ENCODE measurements at places on chromosomes 11 and 22.

GRCh38 chr11:108620958-108621772, 27.6 kb upstream of the EXPH5 start:
- DNase-seq = no peak

DNA sequence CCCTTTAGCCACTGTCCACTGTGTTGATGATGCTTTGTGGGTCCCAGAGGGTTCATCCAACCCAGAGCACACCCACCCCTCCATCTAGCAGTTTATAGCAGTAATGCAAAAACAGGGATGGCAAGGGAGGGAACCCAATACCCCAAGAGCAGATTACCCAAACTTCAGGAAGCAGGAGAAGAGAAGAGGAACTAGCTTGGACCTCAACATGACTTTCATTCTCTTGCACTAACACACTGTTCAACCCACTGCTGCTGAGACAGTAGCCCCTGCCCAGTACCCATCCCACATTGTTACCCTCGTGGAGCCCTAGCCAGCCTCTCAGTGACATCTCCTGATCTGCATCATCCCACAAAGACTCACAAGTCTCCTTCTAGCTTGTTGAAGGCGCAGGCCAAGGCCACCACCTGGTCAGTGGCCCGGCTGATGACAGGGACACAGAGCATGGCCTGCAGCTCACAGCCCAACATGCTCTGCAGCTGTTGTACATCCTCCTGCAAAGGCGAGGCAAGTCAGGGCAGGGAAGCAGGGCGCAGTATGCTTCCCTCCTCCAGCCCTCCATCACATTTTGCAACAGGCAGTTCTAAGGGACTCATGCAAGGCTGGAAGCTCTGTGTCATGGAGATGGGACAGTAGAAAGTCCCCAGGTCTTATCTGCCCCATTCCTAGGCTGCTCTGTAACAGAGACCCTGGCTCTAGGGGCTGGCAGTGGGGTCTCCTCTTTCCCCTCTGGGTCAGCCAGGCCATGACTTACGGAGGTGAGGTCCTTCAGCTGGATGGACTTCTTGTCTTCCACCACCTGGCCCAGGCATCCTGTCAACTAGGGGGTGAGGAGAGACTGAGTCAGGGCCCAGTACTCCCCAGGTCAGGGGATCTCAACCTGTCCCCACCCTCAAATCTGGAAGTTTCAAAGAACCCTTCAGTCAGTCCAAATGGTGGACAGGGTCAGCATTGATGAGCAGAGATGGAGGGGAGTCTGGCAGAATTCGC, 85.5 kb downstream of the PDE2A start:
- no peak for DNase-seq

DNA sequence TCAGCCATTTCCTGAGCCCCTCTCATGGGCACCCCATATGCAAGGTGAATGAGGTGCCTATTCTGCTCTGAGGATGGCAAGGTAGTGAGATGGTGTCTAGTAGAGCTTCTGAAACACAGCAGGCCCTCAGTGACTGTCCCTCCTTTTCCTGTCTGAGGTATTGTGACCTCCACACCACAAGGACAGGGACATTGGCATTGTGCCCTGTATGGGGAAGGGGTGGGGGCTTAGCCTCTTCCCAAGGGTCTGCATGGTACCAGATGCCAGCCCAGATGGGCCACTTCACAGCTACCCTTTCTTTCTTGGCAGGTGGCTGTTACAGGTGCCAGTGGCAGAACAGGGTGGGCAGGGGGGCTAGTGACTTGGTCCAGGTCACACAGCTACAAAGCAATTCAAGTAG, 78.8 kb downstream of the CABIN1 start:
- no peak for DNase-seq

DNA sequence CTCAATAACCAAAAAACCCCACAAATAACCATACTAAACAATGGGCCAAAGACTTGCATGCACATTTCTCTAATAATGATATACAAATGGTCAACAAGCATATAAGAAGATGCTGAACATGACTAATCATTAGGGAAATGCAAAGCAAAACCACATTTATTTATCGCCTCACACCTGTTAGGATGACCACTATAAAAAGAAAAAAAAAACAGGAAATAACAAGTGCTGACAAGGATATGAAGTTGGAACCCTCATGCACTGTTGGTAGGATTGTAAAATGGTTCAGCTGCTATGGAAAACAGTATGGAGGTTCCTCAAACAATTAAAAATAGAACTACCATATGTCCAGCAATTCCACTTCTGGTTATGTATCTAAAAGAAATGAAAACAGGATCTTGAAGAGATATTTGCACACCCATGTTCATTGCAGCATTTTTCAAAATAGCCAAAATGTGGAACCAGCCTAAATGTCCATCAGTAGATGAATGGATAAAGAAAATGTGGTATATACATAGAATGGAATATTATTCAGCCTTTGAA, 66.2 kb downstream of the AMBRA1 start:
- no peak for DNase-seq

- no peak for DNase-seq
These were observed 16.4 kb upstream of the OR5AL1 start for GRCh38 chr11:56396047-56396446.

DNA sequence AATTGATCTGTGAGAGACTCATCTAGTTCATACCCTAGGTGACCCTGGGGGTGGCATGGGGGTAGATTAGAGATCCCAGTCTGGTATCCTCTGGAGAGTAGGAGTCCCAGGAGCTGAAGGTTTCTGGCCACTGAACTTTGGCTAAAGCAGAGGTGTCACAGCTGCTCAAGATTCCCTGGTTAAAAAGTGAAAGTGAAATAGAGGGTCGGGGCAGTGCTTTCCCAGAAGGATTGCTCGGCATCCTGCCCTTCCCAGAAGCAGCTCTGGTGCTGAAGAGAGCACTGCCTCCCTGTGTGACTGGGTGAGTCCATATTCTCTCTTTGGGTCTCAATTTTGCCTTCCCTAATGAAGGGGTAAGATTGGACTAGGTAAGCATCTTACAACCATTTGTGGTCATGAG, 653 bp downstream of the IL18BP start:
- peak; percentile 60 for DNase-seq

DNA sequence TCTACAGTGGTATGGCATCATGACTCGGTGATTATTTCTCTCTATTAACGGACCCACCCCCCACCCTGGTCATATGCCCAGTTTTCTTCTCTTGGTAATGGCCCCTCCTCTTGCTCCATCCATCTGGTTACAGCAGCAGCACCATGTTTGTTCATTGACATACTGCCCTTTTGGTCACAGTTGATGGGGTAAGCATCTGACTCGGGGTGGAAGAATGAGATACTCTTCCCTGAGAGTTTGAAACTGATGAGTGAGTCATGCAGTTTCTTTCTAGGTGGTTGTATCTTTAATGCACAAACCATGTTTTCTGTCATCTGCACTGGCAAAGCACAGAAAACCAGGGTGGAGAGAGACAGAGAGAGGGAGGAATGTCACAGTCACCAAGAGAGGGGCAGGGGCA, 126.0 kb downstream of the SYN3 start:
- peak; percentile 47 for DNase-seq

DNA sequence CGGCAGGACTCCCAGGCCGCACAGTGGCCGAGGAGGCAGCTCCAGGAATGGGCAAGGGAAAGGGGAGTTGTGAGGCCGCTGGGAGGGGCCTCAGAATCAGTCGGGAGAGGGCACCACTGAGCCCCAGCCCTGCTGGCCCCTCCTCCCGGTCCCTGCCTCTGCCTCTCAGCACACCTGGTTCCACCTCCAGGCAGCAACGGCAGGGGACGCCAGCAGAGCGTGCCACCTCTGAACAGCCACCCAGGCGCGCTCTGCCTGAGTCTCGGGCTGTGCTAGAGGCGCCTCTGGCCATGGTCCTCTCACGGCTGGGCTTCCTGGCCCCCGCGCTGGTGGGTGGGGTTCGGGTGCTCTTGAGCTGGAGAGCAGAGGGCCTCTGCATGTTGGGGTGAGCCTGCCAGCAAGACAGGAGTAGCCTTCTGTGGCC, 33.0 kb downstream of the MOB2 start:
- peak; percentile 36 for DNase-seq

DNA sequence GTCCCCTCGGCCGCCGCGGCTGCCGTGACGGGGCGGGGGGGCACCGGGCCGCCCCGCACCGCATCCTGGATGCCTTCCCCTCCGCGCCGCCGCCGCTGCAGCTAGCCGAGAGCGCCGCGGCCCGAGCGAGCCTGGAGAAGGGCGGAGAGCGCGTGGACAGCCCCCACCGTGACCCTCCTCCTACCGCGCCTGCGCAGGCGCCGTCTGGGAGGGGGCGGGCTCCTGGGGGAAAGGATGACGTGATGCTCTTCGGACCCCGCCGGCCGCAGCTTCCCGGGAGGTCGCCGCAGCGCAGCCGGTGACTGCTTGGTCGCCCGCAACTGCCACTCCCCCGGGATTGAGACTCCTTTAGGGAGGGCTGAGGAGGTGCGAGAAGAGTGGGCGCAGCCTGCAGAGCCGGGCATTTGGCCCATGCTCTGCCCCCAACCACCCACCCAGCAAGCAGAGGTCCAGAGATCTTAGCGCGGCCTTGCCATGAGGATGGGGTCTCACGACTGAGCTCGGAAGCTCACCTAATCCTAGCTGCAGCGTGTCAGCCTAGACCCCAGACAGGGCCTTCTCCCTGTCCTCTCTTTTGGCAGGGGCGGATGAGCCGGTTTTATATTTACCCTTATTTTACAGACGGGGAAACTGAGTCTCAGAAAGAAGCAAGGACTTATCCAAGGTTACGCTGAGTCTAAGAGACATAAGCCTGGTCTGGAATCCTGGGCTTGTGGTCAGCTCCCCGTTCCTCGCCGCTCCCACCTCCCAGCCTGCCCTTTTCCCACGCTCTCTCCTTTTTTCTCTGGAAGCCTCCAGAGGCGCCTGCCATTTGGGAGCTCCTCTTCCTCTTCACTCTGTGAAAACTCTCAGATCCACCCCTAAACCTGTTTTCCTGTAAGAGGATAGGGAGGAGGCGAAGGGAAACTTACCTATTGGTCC, at the start of gene DENND5A:
DENND5A (minus strand) TSS at position 140 of the 921 bp plus-strand sequence. CDS start 281 bp downstream, outside the sequence.
- peak; percentile 100 for DNase-seq

DNA sequence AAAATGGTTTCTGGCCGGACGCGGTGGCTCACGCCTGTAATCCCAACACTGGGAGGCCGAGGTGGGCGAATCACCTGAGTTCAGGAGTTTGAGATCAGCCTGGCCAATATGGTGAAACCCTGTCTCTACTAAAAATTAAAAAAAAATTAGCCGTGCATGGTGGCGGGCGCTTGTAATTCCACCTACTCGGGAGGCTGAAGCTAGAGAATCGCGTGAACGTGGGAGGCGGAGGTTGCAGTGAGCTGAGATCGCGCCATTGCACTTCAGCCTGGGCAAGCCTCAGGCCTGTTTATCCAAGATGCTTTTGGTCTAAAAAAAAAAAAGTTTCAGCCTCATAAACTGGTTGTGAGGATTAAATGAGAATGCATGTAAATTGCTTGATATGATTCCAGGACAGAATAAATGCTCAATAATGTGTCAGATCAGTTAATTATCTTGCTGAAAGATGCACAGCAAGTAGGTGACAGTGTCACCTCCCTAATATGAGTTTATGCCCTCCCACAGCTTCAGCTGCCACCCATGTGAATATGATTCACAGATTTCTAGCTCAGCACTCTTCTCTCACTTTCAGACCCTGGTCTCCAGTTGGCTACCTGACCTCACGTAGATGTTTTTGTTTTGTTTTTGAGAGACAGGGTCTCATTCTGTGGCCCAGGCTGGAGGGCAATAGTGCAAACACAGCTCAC, 1.1 kb upstream of the ALG8 start:
- no peak for DNase-seq

DNA sequence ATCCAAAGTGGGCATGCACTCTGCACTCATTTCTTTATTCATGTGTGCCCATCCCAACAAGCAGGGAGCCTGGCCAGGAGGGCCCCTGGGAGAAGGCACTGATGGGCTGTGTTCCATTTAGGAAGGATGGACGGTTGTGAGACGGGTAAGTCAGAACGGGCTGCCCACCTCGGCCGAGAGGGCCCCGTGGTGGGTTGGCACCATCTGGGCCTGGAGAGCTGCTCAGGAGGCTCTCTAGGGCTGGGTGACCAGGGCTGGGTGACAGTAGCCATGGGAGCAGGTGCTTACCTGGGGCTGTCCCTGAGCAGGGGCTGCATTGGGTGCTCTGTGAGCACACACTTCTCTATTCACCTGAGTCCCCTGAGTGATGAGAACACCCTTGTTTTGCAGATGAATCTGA, 129.3 kb upstream of the B3GAT1 start:
- no peak for DNase-seq

DNA sequence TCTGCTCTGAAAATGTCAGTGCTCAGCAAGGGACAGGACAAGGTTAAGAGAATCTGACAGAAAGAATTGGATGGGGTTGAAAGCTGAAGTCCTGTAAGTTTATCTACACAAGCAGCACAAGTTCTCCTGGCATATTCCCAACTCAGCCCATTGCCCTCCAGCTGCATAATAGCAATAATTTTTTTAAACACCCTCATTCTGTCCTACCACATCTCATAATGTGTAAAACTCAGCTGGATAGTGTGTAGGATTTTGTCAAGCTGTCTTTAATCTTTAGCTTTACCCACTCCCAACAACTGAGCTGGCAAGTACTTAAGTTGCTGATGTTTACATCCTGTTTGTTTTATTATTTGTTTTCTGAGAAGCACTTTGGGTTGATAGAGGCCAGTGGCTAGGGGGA, 158.9 kb downstream of the CADM1 start:
- no peak for DNase-seq

DNA sequence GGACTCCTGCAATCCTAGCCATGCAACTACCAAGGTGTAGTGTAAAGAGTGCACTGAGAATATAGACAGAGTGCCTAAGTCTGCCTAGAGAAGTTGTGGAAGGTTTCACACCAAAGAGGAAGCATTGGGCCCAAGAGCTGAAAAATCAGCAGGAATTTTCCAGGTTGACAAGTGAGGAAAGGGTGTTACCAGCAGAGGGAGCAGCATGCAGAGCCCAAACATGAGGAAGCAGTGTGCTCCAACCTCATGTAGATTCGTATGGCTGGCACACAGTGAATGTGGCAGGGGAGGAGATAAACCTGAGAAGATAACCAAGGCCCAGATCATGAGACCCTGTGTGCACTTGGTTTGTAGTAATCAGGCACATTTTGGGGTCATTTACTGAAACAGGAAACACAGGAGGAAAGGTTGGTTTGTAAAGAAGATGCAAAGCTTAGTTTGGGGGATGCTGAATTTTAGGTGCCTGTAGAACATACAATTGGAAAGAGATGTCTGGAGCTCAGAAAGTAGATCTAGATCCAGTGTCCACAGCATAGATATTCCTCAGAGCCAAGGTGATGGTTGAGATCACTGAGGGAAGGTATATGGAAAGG, 1.7 kb downstream of the HPX start:
- DNase-seq = peak; percentile 73

DNA sequence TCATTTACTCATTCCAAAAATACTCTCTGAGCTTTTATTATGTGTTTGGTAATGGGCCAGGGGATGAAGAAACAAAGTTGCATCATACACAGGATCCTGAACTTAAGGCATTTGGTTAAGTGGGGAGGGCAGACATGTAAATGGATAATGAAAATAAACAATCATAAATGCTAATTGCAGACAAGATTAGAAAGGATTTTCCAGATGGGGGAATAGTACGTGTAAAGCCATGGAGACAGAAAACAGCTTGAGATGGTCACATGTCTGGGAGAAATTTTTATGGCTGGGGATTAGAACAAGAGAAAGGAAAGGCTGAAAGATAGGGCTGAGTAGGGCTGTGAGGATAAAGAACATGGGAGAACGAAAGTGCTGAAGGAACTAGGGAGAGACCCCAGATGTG, 534.3 kb upstream of the LARGE1 start:
- no peak for DNase-seq

GRCh38 chr11:110044226-110044968, 48.8 kb upstream of the ZC3H12C start:
- DNase-seq = no peak

- DNase-seq = no peak
These were observed 196.3 kb upstream of the CADM1 start for GRCh38 chr11:115700496-115700895.

GRCh38 chr11:73239111-73239521, 21.0 kb downstream of the P2RY2 start:
- DNase-seq = no peak

Data from AG08395 (cell line).